D721Med (cell line): ENCODE measurements at places on chromosomes 3 and 15.

DNA sequence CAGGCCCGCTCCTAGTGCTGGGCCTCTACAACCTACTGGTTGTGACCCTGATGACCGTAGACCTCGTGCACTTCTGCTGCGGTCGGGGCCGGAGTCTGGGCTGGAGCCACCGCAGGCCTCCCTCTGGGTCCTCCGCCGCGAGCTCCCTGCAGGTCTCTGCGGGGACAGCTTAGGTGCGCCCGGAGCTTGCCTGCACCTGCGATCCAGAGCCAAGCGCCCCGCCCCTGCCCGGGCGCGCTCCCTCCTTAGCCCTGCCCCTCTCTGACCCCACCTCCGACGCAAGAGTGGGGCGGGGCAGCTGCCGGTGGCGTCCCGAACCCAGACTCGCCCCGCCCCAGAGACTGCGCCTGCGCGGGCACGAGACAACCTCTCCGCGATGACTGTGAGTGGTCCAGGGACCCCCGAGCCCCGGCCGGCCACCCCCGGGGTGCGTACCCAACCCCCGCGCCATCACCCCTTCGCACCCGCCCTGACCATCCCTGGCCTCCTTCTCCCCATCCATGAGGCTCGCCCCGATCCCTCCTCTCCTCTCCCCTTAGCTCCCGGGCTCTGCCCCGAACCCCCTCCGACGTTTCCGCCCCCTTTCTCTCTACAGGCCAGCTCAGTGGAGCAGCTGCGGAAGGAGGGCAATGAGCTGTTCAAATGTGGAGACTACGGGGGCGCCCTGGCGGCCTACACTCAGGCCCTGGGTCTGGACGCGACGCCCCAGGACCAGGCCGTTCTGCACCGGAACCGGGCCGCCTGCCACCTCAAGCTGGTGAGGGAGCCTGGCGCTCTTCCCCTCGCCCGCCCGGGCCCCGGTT, at the start of gene UNC45A:
Gene UNC45A, plus strand, starts transcription at position 337 of the 803 bp plus-strand sequence. Its CDS starts 40 bp downstream, at position 377.
- peak; percentile 98 for DNase-seq

DNA sequence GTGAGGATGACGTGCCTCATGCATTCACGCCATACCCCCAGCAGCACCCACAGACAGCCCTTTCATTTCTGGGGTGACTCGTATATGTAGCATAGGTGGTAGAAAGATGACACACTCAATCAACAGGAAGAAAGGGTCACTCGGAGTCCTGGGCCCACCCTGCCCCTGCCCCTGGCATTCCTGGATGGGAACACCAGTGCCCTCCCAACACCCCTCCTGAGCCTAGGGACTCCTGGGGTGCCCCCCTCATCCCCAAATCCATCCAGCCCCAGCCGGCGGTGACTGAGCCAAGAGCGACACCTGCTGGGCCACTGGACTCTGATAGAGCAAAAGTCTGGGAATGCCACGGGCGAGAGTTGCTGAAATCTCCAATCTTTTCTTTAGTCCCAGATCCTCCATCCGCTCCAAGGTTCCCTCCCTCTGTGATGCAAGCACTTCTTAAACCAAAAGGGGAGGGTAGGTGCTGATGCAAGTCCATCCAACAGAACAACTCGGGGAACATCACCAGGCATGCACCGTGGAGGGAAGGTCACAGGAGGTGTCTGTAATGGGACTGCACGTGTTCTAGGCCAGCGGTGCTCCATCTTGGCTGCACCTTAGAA, 31.1 kb downstream of the ACAN start:
- DNase-seq: no peak

- no peak for DNase-seq
Measured at GRCh38 chr15:48120745-48121144, at the start of gene SLC24A5. Gene SLC24A5, plus strand, starts transcription at chr15:48120990. Its CDS starts 55 bp downstream, at chr15:48121045.

DNA sequence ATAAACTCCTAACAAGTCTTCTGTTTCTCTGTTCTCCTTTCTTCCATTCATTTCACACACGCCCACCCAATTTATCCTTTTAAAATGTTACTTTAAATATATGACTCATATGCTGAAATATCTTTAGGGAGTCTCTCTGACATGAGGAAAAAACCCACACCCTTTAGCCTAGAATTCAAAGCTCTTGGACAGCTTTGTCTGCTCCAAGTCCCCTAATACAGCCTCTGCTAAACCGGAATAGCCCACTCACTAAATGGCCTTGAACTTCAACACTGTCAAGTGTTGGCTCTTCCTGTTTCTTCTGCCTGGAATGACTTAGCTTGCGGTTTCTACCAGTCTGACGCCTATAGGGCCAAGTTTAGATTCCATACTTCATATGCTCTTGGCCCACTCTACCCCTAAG, 3.3 kb upstream of the CD96 start:
- no peak for DNase-seq

GRCh38 chr15:100635406-100636071, 33.1 kb downstream of the ASB7 start:
- DNase-seq: no peak

DNA sequence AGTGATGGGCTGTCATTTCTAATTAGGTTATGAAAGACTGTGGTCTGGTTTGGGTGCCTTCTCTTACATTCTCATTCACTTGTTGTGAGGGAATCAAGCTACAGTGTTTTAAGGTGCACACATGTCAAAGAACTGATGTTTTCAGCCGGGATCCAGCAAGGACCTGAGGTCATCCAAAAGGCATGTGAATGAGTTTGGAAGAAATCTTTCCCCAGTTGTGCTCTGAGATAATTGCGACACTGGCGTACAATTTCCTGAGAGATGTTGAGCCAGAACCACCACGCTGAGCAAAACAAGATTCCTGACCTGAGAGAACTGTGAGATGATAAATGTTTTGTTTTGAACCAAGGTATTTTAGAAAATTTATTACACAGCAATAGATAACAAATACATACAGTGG, 295.3 kb upstream of the SLITRK3 start:
- no peak for DNase-seq

GRCh38 chr15:49370782-49371181, 52.3 kb upstream of the FGF7 start:
- no peak for DNase-seq

DNA sequence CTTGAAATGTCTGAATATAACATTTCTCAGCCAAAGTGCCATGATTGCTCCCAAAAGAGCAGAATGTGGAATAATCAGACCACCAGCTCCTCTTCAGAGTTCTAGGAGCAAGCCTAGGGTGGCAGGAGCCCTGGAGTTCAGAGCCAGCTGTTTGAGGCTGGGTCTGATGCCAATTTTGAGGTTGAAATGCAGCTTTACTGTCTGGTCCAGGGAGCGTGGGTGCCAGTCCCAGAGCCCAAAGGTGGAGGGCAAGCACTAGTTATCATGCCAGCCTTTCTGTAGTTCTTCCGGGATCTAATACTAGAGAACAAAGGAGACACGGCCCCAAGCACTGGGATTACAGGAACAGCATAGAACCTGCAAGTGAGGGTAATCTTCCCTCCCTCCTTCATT, 69.3 kb downstream of the TNFAIP8L3 start:
- no peak for DNase-seq

GRCh38 chr3:90034038-90034437, 926.6 kb downstream of the EPHA3 start:
- DNase-seq: no peak

GRCh38 chr15:98160236-98160635, 199.7 kb downstream of the ARRDC4 start:
- no peak for DNase-seq

GRCh38 chr3:151798466-151798865, 15.4 kb upstream of the AADAC start:
- no peak for DNase-seq

GRCh38 chr3:4670352-4670751, 177.2 kb downstream of the ITPR1 start:
- DNase-seq: no peak

- no peak for DNase-seq
Measured at GRCh38 chr15:43168192-43169107, 16.8 kb upstream of the CCNDBP1 start.

- no peak for DNase-seq
Measured at GRCh38 chr3:36957862-36958686, 13.2 kb upstream of the TRANK1 start.

DNA sequence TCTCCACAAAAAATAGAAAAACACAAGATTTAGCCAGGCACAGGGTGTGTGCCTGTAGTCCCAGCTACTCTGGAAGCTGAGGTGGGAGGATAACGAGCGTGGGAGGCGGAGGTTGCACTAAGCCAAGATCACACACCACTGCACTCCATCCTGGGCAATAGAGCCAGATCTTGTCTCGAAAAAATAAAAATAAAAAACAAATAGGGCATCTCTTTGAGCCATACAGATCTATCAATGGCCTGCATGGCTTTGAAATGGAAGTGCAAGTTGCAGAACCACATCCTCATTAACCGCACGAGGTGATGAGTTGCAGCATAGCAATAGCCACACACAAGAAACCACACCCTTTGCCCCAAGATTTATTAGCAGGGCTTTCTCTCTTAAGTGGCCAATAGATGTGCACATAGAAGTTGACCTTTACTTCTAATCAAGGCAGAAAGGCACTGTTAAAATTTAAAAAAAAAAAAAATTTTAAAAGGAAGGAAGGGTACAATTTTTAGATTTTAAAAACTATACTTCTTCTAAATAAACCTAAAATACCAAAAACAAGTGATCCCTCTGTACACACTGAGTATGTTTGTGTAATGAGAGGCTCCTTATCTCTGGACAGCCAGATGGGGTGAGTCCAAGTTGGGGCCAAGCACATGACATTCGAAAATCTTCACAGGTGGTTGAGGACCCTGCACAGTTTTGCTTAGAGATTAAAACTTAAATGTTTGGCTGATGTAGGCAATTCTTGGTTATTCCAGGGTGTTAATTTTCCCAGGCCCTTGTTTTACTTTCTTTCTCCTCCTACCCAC, 53.4 kb downstream of the FILIP1L start:
- DNase-seq: no peak

DNA sequence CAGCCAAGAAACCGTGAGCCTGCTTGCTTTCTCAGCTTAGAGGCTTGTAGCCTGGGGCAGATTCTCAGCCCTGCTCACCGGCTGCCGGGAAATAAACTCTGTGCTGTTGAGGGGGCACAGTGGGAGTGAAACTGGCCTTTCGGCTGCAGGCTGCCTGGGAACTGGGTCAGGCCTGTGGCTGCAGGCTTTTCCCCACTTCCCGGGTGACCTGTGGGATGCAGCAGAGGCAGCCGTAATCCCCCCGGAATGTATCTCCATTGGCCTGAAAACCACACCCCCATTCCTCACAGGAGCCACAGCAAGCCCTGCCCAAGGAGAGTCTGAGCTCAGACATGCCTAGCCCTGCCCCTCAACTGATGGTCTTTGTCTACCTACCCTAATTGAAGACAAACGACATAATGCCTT, 110.9 kb downstream of the STXBP5L start:
- no peak for DNase-seq

GRCh38 chr3:3618623-3619022, 180.6 kb upstream of the LRRN1 start:
- no peak for DNase-seq

GRCh38 chr15:75042730-75043508, 19.5 kb downstream of the PPCDC start:
- no peak for DNase-seq

DNA sequence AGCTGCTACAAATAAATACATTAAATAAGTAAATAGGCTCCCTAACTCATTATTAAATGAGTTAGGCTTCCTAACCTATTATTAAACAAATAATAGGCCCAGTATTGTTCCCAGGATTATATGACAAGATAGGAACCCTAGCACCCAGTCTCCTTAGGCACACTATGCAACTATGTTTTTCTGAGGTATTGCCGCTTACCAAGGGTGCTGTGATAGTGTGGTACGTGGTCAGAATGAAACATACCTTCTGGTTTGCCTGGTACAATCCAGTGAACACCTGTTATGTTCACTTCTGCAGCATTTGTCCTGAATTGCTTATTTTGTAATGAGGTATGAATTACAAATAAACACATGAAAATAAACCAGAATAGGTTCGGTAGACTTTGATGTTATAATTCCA, 375.6 kb upstream of the GBE1 start:
- no peak for DNase-seq

DNA sequence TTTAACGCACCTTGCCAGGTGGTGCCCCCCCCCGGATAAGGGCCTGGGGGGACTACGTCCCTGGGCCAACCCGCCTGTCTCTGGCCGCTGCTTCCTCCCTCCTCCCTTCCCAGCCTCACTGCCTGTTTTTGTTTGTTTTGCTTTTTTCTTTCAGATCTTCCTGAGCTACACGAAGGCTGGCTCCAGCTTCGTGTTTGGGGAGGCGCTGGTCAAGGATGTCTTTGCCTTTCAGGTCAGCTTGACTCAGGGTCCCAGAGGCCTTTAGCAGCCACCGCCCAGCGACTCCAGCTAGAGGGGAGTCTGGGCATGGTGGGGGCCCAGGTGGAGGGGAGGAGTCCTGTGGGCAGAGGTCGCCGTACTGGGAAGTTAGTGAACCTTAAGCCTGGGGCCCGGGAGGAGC, 24.1 kb downstream of the SLC28A1 start:
- no peak for DNase-seq

- DNase-seq: no peak
Measured at GRCh38 chr3:142509079-142509478, 61.2 kb upstream of the XRN1 start.

GRCh38 chr15:99677540-99678134, 55.6 kb downstream of the LYSMD4 start:
- DNase-seq: no peak

DNA sequence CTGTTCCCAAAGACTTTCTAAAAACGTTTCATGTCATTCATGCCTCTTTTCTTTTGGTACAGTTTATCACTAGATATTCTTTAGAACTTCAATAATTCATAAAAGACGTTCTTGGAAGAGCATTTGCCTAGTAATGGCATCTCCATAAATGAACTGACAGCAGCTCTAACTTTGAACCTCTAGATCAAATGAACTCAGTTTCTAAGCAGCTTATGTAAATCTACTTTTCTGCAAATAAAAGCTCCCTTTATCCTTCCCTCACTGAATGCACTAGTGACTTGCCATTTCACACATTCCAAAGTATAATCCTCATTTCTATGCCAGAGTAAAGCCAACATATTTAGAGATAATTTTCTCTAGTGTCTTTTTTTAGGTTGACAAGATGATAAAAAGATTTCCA, 85.2 kb downstream of the ZMAT3 start:
- DNase-seq: no peak

DNA sequence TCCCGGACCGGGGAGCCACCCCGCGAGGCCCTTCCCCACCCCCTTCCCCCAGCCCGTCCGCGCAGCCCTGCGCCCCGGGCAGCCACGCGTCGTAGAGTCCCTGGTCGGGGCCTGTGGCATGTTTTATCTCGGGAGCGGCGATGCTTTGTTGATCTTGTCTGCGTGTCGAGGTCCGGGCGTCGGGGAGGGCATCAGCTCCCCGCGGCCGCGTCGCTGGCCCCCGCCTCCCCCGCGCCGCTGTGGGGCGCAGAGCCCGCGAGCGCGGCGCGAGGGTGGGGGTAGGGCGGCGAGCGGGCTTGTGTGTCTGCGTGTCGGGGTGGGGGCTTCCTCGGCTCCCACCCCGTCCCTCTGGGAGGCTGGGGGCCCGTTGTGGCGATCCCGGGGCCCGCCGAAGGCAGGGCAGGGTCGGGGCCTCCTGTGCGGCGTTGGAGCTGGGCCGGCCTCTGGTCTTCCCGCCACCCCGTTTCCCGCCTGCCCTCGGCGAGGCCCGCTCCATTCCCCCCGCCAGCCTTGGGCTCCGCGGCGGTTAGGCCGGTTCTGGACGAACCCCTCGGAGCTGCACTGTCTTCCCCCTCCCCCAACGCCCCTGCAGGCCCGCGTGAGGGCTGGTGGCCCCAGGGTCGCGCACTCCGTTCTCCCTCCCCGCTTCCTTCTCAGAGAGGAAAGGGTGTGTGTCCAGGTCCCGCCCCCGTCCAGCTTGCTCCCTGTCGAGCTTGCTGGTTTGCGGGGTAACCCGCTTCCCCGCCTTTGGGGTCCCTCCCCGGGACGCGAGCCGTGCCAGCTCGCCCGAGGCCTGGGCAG, 695 bp downstream of the GMPS start:
- no peak for DNase-seq
